ENCODE measurements at places on chromosomes 7 and 10. TPM values are rescaled to one million over a fixed set of nuclear protein-coding genes. Genes with fewer than 3 reads are reported as not detected.

DNA sequence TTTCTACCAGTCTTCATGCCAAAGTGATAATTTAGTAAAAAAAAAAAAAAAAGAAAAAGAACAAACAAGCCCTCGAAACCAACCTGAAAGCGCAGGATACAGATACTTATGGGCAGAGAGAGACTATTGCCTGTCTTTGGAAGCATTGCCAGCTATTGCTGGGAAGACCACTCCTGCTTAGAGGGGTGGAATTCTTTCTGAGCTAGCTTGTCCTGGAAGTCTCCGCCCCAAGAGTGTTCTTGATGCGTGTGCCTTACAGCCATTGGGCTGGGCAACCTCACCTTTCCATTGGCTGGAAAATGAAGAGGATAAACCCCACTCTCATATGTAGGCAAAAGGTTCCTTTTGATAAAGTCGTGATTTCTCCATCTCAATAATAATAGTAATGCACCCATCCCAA lies 19.9 kb upstream of the INSYN2A start:
- peak; percentile 27 for DNase-seq

- no peak for DNase-seq
Observed at GRCh38 chr7:91843831-91844230, 36.7 kb downstream of the MTERF1 start.

- no peak for DNase-seq
Observed at GRCh38 chr7:142581341-142581740, 167.9 kb upstream of the PRSS1 start.

DNA sequence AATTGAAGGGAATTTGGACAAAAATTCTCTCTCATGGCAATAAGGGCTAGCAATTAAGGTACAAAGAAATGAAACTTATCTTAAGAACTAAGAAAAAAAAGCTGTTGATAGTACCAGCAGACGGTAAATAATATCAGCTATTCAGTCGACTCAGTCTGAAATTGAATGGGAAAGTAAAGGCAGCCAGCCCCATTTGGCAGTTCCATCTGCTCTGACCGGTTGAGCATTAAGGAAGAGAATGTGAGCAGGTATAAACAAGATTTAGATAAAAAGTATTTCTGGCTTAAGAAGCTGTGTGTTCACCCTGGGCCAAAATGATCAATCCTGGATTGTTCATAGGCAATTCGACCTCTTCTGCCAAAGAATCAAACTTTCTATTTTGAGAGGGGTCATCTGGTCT lies 154.6 kb upstream of the NPVF start:
- no peak for DNase-seq

DNA sequence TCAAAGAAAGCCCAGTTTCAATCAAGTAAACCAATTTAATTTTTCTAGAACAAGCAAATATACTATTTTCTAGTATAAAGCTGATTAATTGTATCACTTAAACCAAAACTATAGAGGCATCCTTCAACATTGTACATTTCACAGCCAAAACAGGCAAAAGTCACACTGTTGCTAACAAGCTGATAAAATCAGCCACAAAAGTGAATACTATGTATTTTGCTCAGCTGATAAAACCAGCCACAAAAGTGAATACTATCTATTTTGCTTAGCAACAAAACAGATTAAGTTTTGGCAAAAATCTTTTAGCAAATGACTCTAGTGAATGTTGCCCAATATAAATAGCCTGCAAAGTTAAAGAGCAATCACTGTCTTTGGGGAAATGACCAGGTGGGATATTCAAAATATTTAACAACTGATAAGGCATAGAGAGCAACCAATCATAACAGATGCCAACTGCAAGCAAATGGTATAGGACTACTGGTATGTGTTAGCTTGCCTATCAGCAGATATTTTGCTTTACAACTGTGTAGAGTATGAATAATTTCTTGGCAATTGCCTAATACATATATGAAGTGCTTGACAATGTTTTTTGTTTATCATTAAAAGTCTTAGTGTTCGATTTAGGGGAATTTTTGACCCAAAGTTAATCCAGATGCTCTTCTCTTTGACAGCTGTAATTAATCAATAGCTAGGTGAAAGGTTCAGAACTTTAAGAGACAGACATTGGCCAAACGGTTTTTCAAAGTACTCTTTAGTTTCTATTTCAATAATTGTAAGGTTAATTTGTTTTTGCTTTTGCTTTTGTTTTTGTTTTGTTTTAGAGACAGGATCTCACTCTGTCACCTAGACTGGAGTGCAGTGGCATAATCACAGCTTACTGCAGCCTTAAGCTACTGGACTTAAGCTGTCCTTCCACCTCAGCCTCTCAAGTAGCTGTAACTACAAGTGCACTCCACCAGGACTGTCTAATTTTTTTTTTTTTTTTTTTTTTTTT lies 44.4 kb upstream of the SP4 start:
- DNase-seq, result no peak

Gene FAM25A
- not detected for total RNA-seq

DNA sequence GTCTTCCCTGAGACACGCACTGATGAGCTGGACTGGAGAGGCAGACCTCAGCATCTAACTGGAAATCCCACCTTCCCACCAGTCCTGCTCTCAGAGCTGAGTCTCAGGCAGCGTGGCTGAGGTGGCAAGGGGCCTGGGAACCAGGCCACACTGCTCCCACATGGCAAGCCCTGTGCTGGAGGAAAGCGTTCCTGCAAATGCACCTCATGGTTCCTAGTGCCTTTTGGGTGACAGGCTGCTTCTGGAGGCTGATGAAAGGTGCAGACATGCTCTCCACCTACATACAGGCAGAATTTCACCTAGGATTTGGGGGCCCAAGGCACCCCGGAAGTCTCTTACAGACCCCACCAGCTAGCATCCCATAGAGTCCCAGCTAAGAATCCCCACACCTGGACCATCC lies 432.9 kb upstream of the FOXK1 start:
- no peak for DNase-seq

DNA sequence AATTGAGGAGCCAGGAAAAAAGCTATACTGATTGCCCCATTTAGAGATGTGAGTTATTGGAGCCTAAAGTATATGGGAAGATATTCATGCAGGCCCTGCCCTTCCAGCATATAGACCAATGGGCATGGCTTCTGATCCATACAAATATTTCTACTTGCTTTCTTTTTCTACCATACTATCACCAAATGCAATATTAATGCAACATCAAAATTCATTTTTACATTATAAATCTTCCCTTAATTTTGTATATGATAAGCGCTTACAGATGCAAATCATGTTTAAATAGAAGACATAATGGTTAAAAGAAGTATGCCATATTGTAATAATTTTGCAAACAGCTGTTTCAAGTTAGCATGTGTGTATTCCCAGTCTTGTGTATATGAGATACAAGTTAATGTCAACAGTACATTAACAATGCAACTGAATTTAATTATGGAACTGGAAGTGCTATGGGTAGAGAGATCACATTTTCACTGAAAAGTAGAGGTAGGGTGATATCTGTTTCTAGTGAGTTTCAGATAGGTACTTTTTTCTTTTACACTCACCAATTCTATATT lies 24.6 kb upstream of the WNT16 start:
- no peak for DNase-seq

Gene JAKMIP3
- total RNA-seq, result 0.47 TPM

DNA sequence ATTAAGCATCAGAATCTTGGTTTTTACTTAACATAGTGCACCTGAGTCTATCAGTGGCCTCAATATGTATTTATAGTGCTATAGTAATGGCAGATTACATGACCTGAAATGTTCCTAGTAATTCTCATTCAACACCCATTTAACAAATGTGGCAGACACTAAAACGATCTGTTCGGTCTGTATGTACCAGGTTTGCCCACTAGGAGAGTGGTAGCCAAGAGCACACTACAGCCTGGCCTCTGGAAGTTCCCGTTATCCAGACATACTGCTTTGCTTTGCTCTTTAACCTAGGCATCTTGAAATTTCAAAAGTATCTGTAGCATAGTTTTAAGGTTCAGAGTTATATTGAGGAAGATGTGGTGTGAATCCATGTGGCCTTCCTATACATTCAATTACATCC lies 395.7 kb upstream of the NRG3 start:
- DNase-seq, result peak; percentile 45

DNA sequence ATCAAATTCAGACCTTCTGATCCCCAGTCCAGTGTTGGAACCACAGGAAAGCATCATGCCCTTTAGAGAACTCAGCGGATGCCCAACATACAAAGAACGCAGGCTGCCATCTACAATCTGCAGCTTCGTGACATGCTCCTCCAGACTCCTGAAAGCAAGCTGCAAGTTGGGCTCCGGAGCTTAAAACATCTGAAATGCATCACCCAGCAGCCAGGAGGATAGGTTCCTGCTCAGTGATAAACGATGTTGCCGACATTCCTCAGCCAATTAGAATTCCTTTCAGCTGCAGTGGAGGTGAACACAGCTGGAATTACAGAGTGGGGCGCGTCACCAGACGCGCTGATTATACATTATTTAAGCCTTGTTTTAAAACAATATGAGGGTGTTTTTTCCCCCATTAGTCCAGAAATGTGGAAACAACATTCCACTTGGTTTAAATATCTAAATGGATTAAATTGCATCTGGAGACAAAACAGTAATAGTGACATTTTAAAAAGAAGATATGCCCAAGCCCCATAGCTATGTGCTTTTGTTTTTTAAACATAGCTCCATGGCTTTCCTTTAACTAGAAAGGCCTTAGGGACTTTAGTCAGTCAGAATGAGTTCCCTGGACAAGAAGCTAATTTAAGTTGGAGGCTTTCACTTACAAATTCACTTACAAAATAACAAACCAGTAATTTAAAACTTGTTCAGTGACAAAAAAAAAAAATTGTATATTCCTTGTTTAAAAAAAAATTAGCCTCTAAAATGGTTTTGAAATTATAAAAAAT lies 6.3 kb downstream of the SMURF1 start:
- DNase-seq, result peak; percentile 94

DNA sequence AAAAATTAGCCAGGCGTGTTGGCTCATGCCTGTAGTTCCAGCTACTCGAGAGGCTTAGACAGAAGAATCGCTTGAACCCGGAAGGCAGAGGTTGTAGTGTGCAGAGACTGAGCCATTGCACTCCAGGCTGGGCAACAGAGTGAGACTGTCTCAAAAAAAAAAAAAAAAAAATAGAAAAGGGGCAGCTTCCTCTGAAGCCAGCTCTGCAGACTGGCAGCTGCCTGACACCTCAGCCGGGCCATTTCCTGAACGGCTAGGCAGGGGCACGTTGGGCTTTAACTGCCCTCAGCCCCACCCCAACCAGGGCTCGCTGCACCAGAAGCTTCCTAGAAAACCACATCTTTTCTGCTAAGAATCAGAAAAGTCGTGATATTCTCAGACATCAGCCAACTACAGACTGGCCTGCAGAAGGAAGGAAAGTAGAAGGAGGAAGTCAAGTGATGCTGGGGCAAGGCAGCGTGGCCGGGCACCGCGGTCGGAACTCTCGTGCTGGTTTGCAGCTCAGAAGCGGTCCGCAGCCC lies 38.0 kb downstream of the PRKAG2 start:
- DNase-seq, result no peak

- no peak for DNase-seq
Observed at GRCh38 chr7:133795068-133795665, 332.0 kb upstream of the LRGUK start.

Gene C10orf67
- total RNA-seq, result not detected

DNA sequence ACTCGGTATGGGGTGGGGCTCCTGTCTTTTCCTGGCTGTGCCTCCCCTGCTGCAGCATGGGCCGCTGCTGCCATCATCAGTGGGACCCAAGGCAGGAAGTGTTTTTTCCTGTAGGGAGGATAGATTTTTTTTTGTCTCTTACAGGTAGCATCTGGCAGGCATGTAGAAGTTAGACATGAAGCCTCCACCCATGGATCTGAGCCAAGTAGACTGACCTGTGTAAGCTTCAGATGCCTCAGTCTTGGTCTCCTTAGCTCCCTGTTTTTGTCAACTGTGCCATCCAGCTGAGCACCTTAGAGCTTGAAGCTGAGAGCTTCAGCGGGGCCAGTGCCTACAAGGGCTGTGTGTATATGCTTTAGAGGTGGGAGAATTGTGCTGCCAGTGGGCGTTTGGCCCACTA lies 93.5 kb downstream of the AUTS2 start:
- DNase-seq, result no peak

DNA sequence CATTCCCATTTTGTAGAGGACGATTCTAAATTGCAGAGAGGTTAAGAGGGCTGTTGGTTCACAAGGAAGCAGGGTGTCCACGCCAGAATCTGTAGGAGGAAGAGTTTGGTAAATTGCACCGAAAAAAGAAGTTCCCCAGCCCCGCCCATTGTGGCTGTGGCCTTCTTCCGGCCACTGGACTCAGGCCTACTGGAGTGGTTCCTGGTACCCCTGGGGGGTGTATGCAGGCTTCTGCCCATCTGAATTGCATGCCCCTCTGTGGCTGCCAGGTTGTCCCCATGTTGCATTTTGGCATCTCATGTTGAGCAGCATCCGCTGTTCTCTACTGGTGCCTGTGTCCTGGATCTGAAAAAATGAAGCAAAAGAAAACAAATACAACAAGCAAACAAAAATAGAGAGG lies 234.2 kb downstream of the WDR11 start:
- no peak for DNase-seq

Gene TNPO3
- total RNA-seq, result 127 TPM

- DNase-seq, result no peak
Observed at GRCh38 chr7:157757776-157758467, 421.1 kb downstream of the DNAJB6 start.

DNA sequence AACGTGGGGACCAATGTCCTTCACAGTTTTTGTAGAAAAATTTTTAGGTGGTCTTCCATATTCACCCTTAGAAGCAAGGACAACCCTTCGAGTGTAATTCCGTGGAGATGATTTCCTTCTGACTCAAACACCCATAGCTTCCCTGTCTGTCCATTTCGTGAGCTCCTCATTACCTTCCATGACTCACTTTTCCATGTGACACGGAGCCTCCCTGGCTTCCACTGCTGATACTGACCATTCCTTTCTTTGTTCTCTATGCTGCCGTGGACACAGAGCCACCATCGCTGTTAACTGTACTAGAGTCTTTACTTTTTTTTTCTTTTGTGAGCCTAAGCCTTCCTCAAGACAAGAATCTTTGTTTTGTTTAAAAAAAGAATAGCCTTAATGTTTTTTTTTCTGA lies 12.5 kb upstream of the ARMS2 start:
- DNase-seq, result no peak

DNA sequence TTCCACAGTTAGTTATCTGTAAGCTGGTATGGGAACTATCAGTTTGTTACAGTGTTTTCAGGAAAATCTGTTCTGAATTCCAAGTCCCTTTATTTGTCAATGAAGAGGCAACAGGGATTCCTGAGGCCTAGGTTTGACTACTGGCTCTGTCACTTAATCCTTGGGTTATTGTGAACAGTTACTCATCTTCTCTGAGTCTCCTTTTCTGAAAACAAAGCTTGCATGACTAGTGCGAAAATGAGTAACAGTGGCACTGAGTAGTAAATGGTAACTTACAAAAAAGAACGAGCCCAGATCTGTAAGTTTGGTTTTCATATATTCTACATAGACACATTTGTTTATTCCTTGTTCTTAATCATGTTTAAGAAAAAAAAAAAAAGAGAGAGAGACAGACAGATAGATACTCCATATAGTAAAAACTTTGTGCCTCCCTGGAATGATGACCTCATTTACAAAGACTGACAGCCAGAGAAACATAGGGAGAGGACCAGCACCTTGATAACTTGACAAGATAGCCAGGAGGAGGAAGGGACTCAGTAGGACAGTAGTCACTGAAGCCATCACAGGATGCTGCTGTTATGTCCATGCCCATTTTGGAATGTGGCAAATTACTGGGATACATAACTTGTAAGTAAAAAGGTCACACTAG lies 1.9 kb downstream of the MRPS33 start:
- DNase-seq, result no peak

- DNase-seq, result peak; percentile 18
Observed at GRCh38 chr10:114998993-114999392, 61.0 kb downstream of the TRUB1 start.

GRCh38 chr7:151424799-151425198 lies 15.0 kb upstream of the WDR86 start:
- no peak for DNase-seq

Gene ADAMTS14
- 2.9 TPM for total RNA-seq

All from GM23338 (cell line).